ENCODE measurements at places on chromosomes 7 and 10.

DNA sequence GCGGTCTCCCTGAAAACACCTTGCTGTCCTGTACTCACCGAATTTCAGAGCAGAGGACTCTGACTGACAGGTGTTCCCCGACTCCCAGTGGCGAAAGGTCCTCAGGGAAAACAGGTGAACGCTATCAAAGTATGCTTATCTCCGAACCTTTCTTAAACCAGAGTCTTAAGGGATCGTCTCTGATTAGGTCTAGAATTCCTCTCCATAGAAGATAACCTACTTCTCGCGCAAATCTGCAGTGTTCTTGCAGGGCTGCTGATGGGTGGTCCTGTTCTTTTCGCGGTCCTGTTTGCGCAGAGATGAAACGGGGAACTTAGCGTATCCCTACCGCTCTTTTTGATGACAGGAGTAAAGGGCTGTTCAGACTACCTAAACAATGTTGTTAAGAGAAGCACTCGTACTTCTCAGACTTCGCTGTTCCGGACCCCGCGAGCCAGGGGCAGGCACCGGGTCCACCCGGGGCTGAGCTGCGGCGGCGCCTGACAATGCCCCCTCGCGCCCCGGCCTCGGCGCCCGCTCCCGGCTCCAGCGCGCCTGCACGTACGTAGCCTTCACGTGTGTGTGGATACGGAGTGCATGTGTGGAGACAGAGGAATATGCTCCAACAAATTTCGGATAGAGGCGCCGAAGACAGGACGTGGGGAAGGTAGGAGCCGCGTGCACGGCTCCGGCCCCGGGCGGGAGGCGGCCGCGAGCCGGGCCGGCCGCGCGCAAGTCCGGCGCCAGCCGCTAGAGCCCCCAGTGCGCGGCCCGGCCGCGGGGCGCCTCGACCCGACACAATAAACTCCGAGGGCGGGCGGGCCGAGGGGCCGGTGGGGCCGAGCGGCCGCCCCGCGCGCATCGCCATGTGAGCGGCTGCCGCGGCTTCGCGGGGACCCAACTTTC, 766 bp upstream of the ZMYND11 start:
- no peak for DNase-seq

GRCh38 chr7:18041191-18041590, 13.5 kb upstream of the PRPS1L1 start:
- no peak for DNase-seq

GRCh38 chr10:103676851-103677417, 178.4 kb downstream of the SH3PXD2A start:
- DNase-seq: no peak

- peak; percentile 73 for DNase-seq
Measured at GRCh38 chr10:34319197-34319846, 495.8 kb downstream of the PARD3 start.

DNA sequence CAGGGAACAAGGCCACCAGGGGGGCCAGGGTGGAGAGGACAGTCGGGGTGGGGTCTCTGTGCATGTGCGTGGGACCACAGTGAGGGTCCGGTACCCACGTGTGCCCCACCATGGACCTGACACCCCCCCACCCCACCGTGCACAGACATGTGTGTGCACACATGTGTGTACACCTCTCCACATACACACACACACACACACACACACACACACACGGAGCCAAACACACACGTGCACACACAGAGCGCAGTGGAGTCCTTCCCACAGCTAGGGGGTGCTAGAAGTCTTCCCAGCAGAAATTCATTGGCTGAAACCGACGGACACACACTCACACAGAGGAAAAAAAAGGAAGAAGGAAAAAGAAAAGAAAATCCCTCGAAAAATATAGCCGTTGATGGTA, 42.8 kb upstream of the GNA12 start:
- DNase-seq: no peak

GRCh38 chr7:93923296-93923695, 1.8 kb downstream of the GNG11 start:
- DNase-seq: no peak

- DNase-seq: no peak
Measured at GRCh38 chr7:98872328-98872924, 2.6 kb upstream of the TMEM130 start.

DNA sequence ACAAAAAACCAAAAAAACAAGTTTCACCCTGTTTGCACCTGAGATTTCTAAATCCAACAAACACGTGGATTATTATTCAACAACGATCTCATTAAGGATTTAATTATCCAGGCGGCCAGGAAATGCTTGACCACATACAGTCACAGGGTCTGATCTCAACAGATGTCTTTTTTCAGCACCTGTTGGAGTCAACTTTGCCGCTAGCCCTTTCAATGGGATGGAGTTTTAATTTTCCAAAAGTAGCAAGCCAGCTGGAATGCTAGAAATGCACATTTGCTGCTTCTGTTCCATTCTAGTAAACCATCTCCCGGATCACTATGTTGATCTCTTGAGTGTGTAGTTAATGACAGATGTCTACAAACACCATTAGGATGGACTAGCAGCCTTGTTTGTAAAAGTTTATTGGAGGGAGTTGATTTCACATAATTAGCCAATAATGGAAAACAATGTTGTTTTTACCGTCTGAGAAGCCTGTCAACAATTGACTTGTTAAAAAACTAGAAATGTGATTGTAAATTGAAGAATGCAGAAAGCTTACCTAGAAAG, 64.2 kb upstream of the DKK1 start:
- no peak for DNase-seq

DNA sequence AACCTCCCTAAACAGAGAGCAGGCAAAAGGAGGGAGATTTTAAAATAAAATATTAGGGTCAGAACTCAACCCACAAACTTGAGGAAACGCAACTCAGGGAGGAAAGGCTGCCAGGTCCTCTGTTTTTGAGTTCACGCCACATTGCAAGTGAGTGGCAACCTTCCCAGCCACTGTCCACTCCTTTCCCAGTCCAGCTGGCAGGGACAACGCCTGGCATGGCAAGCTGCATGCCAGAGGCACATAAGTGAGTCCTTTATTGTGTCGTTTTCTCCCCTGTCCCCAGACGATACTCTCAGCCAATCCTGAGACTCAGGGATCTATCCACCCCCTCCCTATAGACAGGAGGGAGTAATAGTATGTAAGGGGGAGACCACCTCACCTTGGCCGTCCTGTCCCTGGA, 22.4 kb downstream of the FBXW4 start:
- no peak for DNase-seq
